ENCODE measurements at places on chromosomes 1 and 21. TPM values are rescaled to one million over a fixed set of nuclear protein-coding genes. Genes with fewer than 3 reads are reported as not detected.

The OR2G6 gene
- total RNA-seq = not detected

The KRTAP25-1 gene
- not detected for total RNA-seq

The BSND gene
- total RNA-seq = not detected

The AJAP1 gene
- total RNA-seq = under 0.01 TPM

The NAV1 gene
- 10.7 TPM for total RNA-seq

The PM20D1 gene
- total RNA-seq = not detected

The GBP4 gene
- 0.02 TPM for total RNA-seq

The CCDC190 gene
- not detected for total RNA-seq

The PGBD5 gene
- total RNA-seq = 0.82 TPM

The TTC22 gene
- not detected for total RNA-seq

The NHLH2 gene
- not detected for total RNA-seq

The TNFSF18 gene
- not detected for total RNA-seq

The OR2M3 gene
- not detected for total RNA-seq

The SPAG17 gene
- total RNA-seq = not detected

The CASQ1 gene
- total RNA-seq = not detected

The ZBTB8A gene
- 2.9 TPM for total RNA-seq

The INAVA gene
- 43.7 TPM for total RNA-seq

The MARK1 gene
- 0.15 TPM for total RNA-seq

The PCNX2 gene
- 12.0 TPM for total RNA-seq

The NTRK1 gene
- 0.11 TPM for total RNA-seq

The PPIAL4G gene
- total RNA-seq = not detected

The DCDC2B gene
- not detected for total RNA-seq

The LCE3E gene
- total RNA-seq = not detected

The DRAXIN gene
- total RNA-seq = 0.13 TPM

The SH2D2A gene
- total RNA-seq = 5.2 TPM

The GJA5 gene
- not detected for total RNA-seq

The MNDA gene
- not detected for total RNA-seq

The FCAMR gene
- not detected for total RNA-seq

The CFAP107 gene
- not detected for total RNA-seq

The ZNF695 gene
- 1.8 TPM for total RNA-seq

The FCRLB gene
- total RNA-seq = 1.7 TPM

The RAB3B gene
- total RNA-seq = 10.1 TPM

The TPTE gene
- not detected for total RNA-seq

The FCRL5 gene
- total RNA-seq = not detected

The KIAA0040 gene
- total RNA-seq = 0.47 TPM

The CHI3L1 gene
- not detected for total RNA-seq

All from A549 treated with CpdA at 1 μM for 4 hours (cell line).